ENCODE measurements at places on chromosomes 1 and 21.

DNA sequence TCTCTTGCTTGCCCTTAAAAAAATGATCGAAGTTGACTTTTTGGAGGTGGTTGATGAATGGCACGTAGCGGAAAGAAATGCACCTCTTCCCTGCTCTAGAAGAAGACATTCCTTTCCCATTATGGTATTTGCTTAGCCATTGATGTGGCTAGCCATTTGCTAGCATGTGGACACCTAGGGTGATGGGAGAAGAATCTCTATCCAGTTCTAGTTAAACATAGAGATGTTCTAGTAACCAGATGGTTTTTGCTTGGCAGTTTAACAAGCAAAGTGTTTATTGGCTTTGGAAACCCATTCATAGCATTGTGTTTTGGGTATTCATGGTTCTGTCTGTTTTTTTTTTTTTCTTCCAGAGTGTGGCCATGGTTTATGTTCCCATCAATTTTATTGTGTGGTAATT, 78.9 kb downstream of the KCNJ6 start:
- DNase-seq = no peak

GRCh38 chr1:213385806-213386324, 334.8 kb downstream of the RPS6KC1 start:
- no peak for DNase-seq

DNA sequence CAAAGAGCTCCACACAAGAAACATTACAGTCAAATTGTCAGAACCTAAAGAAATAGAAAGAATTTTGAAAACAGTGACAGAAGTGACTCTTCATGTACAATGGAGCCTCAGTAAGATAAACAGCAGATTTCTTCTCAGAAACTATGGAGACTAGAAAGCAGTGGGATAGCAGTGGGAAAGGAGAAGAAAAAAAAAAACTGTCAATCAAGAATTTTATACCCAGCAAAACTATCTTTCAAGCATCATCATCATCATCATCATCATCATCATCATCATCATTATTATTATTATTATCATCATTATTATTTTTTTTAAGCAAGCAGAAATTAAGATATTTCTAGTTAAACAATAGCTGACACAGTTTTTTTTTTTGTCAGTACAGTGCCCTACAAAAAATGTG, 24.2 kb downstream of the CEP170 start:
- DNase-seq = peak; percentile 3

DNA sequence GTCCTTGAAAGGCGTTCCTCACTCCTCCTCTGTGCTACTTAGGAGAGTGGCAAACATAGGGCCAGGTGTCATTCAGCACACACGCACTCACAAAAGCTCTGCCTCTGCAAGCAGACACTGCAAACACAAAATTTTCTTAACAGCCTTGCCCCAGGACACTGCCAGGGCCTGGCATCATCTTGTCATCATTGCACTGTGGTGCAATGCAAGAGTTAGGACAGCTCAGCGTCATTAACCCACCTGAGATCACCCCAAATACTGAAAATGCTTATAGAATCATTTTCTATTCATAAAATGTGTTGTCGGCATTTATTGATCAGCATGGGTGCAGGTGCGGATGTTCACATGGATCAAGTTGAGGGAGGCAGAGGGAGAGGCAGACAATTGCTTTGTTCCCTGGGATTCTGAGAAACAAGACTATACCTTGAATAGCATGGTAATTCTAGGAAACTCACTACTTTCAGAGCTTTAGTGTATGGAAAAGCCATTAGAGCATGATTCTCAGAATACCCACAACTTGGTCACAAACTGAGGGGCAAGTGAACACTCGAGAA, 3.0 kb downstream of the ADAM30 start:
- no peak for DNase-seq

DNA sequence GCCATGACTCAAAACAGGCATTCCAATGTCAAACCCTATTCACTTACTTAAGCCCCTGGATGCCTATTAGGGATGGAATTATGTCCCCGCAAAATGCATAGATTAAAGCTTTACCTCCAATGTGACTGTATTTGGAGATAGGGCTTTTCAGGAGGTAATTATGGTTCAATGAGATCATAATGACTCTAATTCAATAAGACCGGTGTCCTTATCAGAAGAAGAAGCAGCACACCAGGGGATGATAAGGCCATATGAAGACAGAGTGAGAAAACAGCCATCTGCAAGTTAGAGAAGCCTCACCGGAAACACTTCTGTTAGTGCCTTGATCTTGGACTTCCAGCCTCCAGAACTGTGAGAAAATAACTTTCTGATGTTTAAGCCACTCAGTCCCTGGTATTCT, 1131.8 kb upstream of the TMPRSS15 start:
- DNase-seq = no peak

DNA sequence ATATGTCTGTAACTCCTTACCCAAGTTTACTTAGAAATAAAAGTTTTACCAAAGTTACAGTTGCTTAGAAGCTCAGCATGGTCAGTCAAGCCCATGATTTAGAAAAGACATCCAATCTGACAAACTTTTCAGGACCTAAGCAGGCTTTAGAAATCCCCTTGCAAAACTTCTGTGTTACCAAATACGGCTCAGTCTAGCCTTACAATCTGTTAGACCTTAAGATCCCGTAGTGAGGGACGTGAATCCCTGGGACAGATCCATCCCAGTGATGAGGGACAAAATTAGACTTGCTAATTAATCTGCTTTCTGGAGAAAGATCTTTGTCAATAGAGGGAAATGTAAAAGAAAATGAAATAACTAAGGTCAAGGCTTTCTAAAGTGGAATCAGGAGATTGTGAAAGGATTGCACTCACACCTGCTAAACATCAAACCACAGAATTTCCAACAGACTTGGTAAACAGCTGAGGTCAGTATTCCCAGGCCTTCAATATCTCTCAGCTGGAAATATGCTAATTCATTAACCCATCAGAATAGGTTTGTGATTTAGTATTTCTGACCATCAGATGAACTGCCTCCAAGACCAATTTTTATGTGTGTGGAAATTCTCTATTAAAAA, 375.3 kb downstream of the DUSP10 start:
- DNase-seq = no peak

- no peak for DNase-seq
Measured at GRCh38 chr1:67560580-67561255, 124.3 kb upstream of the GADD45A start.

DNA sequence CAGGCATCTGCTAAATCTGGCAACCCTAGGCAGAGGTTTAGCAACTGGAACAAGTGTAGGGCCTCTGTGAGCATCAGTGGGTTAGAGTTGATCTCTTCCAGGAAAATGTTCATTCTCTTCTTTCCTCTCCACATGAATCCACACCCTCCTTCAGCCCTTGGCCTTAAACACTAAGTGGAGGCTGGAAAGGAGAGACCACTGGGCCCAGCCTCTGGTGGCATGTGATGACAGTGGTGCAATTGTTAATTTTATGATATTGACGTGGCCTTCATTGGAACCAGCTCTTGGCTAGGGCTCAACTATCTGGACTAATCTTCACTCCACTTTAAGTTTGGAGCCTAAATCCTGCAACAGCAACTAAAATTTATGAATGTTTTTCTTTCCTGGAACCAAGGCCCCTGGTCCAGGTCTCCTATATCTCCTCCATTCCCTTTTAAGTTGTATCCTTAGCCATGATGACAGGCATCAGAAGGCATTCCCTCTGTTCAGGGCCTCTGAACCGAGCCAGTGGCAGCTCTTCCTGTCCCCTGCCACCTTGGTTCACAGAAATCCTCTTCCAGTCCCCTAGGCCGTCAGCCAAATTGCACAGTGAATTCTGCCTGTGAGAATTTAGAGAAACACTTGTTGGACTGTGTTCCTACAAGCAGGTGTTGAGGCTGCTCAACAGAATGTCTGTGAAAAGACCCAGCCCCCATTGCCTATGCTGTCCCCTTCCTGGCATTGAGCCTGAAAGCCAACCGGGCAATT, 132.2 kb downstream of the PSMG1 start:
- no peak for DNase-seq

DNA sequence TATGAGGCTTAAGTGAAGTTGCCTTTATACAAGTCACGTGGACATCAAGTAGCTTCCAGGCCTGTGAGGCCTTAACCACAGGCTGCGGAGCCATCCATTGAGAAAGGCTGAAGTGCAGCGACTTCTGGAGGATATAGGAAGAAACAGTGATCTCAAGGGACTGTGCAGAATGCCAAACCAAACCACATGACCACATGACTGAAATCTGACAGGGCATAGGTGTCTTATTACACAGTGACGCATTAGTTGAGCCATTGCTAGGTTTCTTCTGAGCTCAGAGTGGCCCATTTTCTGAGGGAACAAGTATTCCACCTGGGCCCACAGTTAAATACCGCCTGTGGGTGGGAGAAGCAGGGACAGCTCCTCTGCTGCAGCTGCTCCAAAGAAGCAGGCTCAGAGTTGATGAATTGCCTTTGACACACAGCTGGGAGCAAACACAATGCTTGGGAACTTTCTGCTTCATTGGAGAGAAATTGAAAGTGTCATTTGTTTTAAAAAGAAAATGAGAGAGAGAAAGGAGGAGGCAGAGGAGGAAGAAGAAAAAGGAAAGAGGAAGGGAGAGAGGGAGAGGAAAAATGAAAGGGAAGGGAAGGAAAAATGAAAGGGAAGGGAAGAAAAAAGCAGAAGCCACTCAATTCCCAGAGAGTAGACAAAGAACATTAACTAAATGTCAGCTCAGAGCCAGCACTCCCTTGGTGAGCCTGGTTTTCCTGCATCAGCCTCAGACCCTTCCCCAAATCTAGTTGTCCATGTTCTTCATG, 94.4 kb downstream of the COLGALT2 start:
- DNase-seq = peak; percentile 17

- no peak for DNase-seq
Measured at GRCh38 chr1:195766709-195767108, 841.5 kb downstream of the KCNT2 start.

GRCh38 chr1:48920851-48921250, 144.2 kb upstream of the BEND5 start:
- no peak for DNase-seq

- DNase-seq = no peak
Measured at GRCh38 chr1:31620631-31621497, 3.4 kb downstream of the HCRTR1 start.

DNA sequence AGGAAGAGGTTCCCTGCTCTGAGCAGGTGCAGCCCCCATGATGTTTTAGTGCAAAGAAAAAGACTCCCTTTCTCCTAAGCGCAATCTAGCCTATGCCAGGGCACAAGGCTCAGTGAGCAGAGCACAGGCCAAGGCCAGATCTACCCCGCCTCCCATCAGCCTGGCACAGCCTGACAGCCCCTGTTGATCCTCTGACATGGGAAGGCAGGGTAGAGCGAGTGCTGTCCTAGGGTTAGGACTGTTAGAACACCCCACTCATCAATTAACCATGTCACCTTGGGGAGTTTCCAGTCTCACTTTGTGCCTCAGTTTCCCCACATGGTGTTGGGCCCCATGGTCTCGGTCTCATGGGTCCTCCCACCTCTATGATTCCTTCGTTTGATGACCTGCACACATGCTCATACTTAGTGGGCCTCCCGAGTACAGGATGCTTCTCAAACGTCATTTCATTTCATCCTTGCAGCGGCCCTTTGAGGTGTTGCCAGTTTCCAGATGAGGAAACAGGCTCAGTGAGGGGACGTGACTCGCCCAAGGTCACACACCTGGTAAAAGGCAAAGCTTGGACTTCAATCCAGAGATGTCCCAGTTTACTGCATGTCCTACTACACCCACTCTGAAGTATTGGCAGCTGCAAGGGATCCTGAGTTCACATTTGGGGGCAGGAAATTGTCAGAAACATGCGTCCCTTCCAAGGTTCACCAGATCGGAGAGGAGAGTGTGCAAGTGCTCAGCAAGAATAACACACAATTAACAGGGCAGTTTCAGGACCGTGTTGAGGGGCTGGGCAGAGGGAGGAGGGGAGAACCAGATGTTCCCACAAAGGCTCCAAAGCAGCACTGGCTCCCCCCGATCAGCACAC, 213.3 kb downstream of the TRABD2B start:
- DNase-seq = no peak

- DNase-seq = no peak
Measured at GRCh38 chr1:30511991-30512913, 211.1 kb downstream of the MATN1 start.

- no peak for DNase-seq
Measured at GRCh38 chr21:20418353-20418752, 579.9 kb upstream of the NCAM2 start.

GRCh38 chr21:17451364-17451891, 61.4 kb upstream of the CXADR start:
- no peak for DNase-seq

GRCh38 chr1:32380057-32380456, 14.2 kb downstream of the BSDC1 start:
- DNase-seq = no peak

DNA sequence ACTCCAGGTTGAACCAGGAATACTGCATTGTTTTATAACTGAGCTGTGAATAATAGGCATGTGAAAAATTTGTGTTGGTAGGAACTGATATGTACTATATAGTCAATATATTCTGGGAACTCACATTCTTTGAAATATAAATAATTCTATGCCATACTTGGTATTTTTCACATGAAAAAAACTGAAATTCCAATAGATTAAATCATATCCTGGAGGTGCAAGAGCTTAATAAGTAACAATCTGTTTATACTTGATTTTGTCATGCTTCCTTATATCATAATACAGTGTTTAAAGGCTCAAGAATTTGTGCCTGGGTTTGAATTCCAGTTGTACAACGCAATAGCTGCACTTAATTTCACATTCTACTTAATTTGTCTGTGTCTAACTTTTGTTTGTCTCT, 387.0 kb downstream of the USP25 start:
- no peak for DNase-seq

GRCh38 chr1:150106341-150106740, 38.8 kb downstream of the VPS45 start:
- DNase-seq = no peak

DNA sequence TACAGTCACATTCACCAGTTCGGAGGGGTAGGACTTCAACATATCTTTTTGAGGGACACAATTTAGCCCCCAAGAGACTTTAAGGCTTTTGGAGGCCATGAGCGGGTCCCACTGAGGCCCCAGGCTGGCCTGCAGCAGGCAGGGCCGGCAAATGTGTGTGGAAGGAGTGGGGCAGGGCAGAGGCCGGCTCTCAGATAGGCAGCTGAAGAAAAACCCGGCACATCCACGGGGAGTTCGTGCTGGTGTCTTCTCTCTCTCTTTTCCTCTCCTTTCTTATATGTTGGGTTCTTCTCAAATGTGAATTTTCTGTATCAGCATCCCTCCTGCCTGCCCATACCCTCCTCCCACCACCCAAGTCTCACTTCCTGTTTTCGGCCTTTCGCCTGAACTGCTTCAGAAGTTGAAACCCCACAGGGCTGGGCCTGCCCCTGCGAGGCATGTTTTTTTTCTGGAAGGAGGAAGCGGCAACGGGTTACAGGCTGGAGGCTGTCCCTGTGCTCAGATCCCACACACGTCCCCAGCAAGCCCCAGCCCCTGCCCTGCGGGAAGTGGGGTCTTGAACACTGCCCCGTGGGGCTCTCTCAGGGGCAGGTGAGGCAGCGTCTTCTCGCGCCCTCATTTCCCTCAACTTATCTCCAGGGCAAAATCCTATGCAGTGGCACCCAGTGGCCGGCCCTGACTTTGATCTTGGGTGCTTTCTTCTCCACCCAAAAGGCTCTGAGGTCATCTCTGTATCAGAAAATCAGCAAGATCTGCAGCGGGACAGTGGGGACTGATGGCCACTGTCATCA, 9.7 kb upstream of the UMODL1 start:
- DNase-seq = no peak

GRCh38 chr1:230185076-230186001, 118.3 kb downstream of the GALNT2 start:
- peak; percentile 74 for DNase-seq
